ENCODE measurements at places on chromosomes 11 and 22. TPM values are rescaled to one million over a fixed set of nuclear protein-coding genes. Genes with fewer than 3 reads are reported as not detected.

SCGB1D2 gene
- not detected for total RNA-seq

DNA sequence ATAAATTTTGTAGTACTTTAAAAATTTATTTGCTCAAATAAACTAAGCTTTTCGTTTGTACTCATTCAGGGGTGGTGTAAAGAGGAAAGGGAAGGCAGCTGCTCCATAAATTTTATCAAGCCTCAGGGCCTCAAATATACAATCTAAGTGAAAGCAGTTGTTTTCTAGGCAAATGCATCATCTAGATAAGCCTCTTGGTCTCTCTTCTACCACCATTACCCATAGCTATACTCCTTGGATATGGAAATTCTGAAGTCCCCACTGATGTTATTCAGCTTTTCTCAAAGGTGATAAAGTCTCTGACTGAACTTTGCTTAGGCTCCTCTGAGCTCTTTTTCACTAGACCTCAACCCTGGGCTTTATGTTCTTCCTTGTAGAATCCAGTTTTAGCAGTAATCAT lies 1313.1 kb downstream of the JRKL start:
- H3K36me3 ChIP-seq: no peaks in the 10 kb centered on the region
- H3K4me3 ChIP-seq: no peak overlapping the region
- H3K27ac ChIP-seq: no peak overlapping the region
- no peak for DNase-seq

DNA sequence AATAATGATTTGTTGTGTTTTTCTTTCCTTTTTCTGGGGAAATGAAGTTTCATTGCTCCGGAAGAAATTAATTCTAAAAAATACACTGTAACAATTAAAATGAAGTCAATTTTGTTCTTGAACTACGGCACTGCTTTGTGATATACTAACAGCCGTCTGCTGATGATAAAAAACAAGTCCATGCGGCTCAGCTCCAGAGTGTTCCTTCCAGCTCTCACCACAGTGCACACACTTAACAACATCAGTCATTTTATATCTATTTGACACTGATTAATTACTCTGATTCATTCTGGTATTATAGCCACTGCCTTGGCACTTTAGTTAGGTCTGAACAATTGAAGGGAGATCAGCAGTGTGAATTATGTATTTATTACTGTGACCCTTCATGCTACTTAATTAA lies 97.4 kb upstream of the SLC6A5 start:
- H3K27ac ChIP-seq: no peak overlapping the region
- no peak overlapping the region for H3K4me3 ChIP-seq

CRYBA4 gene
- not detected for total RNA-seq

HBD gene
- total RNA-seq: not detected

DNA sequence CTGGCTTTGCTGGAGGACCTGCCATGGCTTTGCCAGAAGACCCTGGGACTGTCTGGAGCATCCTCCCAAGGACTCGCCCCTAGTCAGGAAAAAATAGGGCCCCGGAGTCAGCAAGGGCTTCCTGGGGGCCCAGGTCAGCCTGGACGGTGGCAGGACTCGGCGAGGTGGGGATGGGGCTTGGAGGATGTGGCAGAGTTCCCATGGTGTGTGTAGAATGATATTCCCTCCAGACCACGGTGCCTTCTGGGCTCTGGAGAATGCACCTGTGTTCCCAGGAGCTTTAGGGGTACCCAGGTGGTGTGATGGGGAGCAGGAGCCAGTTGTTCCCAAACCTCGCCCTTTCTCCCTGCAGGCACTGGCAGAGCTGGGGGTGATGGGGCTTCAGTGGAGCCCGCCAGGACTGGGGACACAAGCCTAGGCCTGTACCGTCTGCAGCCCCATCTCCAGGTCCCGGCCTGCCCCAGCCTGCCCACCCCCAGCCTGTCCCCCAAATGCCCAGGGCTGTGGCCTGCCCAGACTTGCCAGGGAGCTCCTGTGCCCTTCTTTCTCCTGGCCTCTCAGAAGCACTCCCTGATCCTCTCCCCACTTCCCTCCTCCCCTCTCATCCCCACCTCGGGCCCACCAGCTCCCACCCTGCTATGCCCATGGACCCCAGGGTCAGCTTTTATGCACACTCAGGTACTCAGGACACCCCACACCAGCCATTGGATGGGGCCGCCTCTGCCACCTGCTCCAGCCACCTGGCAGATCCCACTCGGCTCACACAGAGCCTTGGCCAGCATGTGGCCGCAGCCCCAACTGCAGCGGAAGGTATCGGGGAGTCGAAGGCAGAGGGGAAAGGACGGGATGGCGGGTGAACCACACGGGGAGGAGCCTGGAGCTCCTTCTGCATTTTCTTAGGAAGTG lies 82.1 kb downstream of the CDKN1C start:
- no peaks in the 10 kb centered on the region for H3K36me3 ChIP-seq
- no peak overlapping the region for H3K27ac ChIP-seq
- H3K27me3 ChIP-seq: peaks cover 30% of the 10 kb centered on the region
- DNase-seq: no peak

HDHD5 gene
- 53.7 TPM for total RNA-seq

MS4A6E gene
- not detected for total RNA-seq

DNA sequence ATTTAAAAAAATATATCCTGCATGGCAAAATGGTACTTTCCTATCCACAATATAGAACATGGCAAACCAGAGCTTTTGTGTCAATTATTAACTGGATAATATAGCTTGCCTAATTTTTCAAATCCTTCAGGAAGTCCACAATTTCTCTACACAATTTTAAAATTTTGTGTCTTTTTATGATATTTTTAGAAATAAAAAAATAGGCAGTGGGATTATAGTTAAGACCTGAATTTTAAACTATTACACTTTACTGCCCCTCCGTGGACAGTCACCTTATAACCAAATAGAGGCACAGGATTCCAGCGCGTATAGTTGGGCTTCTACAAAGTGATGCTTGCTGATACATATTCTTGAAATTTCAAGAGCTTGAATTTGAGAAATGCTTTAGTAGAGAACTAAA lies 2.1 kb upstream of the DMC1 start:
- H3K27ac ChIP-seq: no peak overlapping the region
- no peaks in the 10 kb centered on the region for H3K27me3 ChIP-seq
- H3K4me1 ChIP-seq: peaks cover 8% of the 10 kb centered on the region
- H3K36me3 ChIP-seq: no peaks in the 10 kb centered on the region

MMP8 gene
- total RNA-seq: not detected

GRCh38 chr11:75931124-75931523 lies 116.1 kb downstream of the UVRAG start:
- no peak overlapping the region for H3K27ac ChIP-seq
- no peak overlapping the region for H3K4me3 ChIP-seq
- H3K36me3 ChIP-seq: no peaks in the 10 kb centered on the region
- DNase-seq: peak; percentile 69
- peaks cover 18% of the 10 kb centered on the region for H3K4me1 ChIP-seq

DNA sequence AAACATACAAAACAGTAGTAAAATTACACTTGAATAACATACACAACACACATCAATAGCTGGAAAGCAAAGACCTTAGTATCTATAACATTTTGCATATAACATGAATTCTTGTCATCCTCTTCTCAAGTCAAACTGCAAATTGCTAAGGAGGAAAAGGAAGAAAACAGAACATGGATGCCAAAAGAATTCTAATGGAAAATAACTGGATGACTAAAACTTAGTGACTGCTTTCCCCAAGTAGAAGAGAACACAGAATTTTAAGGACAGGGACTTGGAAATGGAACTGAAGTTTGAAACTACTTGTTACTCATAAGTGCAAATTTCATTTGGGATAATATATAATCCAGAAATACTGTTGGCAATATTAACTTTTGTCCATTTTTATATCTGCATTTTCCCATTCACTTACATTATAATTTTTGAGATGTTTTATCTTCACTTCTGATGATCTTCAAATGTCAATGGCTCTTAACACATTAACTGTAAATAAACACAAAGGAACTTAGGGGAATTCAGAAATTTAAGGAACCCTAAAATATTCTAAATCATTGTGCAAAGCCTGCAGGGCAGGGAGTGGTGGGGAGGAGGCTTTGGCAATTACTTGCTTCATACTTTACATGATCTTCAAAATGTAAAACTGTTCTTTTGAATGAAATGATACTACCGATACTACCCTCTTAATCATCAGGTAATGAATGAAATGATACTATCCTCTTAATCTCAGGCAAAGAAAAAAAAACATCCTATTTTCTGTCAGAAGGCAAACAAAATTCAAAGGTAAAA lies 9.9 kb downstream of the MTMR2 start:
- H3K4me1 ChIP-seq: peaks cover 32% of the 10 kb centered on the region
- peak; percentile 34 for DNase-seq
- H3K27me3 ChIP-seq: no peaks in the 10 kb centered on the region
- 0 out of 2 replicates have a peak, but pooled peaks cover 7% of the 10 kb centered on the region for H3K36me3 ChIP-seq
- H3K4me3 ChIP-seq: peak overlapping the region; percentile 19
- H3K27ac ChIP-seq: peak overlapping the region; percentile 88

DNA sequence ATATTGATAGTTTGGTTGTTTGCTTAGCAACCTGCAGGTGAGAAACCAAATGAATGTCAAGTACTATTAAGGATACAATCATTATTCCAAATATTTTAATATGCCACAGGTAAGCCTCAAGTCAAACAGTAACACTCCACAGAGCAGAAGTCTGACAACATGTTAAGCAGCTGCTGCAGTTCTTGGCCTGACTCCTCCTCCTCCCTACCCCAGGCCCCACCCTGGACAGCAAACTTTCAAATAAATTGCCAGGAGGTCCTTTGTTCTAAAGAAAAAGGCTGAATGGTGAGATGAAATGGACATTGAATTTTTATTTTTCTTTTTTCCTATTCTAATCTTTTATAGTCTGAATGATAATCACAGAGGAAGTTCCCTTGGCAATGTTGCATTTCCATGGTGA lies 260.0 kb upstream of the POU2AF2 start:
- H3K27me3 ChIP-seq: no peaks in the 10 kb centered on the region
- peaks cover 28% of the 10 kb centered on the region for H3K4me1 ChIP-seq
- H3K27ac ChIP-seq: no peak overlapping the region
- DNase-seq: no peak

DNA sequence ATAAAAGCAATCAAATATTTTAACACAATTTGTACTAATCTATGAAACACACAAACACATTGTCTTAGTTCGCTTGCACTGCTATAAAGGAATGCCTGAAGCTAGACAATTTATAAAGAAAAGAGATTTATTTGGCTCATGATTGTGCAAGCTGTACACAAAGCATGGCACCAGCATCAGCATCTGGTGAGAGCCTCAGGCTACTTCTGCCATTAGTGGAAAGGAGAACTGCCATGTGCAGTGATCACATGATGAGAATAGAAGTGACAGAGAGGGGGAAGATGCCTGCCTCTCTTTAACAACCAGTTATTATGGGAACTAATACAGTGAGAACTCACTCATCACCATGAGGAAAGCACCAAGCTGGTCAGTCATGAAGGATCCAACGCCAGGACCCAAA lies 105.1 kb downstream of the GUCY1A2 start:
- no peaks in the 10 kb centered on the region for H3K36me3 ChIP-seq
- H3K27me3 ChIP-seq: no peaks in the 10 kb centered on the region
- no peak overlapping the region for H3K27ac ChIP-seq
- no peak overlapping the region for H3K4me3 ChIP-seq
- H3K4me1 ChIP-seq: no peaks in the 10 kb centered on the region

ANO5 gene
- not detected for total RNA-seq

RPS6KB2 gene
- total RNA-seq: 71.2 TPM

PATE4 gene
- not detected for total RNA-seq

GRCh38 chr22:39748877-39749276 lies 144.7 kb downstream of the ENTHD1 start:
- H3K27me3 ChIP-seq: peaks cover 50% of the 10 kb centered on the region
- no peaks in the 10 kb centered on the region for H3K4me1 ChIP-seq
- no peak overlapping the region for H3K4me3 ChIP-seq
- no peaks in the 10 kb centered on the region for H3K36me3 ChIP-seq

DNA sequence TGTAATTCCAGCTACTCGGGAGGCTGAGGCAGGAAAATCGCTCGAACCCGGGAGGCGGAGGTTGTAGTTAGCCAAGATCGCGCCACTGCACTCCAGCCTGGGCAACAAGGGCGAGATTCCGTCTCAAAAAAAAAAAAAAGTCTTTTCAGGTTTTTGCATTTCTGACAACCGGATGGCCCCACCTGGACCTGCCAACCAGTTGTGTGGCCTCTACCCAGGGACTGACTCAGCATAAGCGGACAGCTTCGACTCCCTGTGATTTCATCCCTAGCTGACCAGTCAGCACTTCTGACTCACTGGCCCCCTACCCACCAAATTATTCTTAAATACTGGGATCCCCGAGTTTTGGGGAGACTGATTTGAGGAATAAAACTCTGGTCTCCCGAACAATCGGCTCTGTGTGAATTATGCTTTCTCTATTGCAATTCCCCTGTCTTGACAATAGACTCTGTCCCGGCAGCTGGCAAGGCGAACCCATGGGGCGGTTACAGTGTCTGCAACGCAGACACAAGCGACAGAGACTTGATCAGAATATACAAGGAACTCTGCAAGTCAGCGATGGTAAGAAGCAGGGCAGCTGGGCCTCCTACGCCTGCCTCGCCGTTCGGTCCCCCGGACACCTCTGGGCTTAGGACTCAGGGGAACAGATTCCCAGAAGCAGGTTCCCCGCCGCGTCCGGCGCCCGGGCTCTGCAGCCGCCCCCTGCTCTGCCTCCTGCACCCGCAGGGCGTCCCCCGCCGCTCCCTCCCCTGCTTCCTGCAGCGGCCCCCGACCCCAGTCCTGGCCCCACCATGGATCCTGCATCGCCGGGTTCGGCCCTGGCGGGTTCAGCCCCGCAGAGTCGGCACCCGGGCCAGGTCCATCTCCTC lies 741 bp upstream of the TALDO1 start:
- no peaks in the 10 kb centered on the region for H3K27me3 ChIP-seq
- H3K36me3 ChIP-seq: no peaks in the 10 kb centered on the region
- H3K4me3 ChIP-seq: peak overlapping the region; percentile 87
- peak; percentile 52 for DNase-seq
- H3K27ac ChIP-seq: no peak overlapping the region

DNA sequence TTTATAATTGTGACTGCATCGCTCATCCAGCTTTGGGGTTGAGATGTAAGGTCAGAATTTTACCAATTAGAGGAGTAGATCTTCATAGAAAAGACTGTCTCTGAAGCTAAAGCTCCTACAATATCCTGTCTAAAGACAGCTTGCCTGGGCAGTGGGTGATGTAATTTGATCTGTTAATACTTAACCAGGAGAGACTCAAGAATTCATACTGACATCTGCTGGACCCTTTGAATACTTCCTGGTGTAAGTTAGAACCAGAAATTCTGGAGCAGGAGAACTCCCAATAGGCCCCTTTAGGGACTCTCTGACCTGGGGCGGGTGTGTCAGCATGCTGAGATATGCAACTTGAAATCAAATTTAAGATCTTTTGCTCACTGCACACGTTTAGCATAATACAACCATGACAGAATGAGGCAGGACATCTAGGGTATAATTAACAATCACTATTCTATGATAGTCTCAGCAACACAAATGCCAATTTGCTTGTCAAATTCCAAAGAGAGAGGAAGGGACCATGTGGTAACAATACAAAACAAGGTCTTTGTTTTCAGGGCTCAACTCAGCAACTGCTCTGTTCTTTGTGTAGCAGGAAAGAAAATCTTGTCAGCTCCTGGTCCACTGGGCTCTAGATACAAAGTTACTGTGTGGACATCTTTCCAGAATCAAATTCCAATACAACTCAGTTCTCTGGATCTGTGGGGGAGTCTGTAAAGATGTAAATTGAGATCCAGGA lies 143.9 kb downstream of the INSC start:
- H3K36me3 ChIP-seq: no peaks in the 10 kb centered on the region
- no peaks in the 10 kb centered on the region for H3K27me3 ChIP-seq
- peak; percentile 29 for DNase-seq
- H3K27ac ChIP-seq: no peak overlapping the region
- no peak overlapping the region for H3K4me3 ChIP-seq
- no peaks in the 10 kb centered on the region for H3K4me1 ChIP-seq
